ENCODE measurements at places on chromosomes 7 and 10. TPM values are rescaled to one million over a fixed set of nuclear protein-coding genes. Genes with fewer than 3 reads are reported as not detected.

LRIT1 gene
- not detected for total RNA-seq

PRKCQ gene
- 0.07 TPM for total RNA-seq

GJD4 gene
- not detected for total RNA-seq

COL1A2 gene
- 6.7 TPM for total RNA-seq

NAT16 gene
- total RNA-seq = not detected

PPRC1 gene
- total RNA-seq = 20.3 TPM

GRM8 gene
- total RNA-seq = not detected

PRPS1L1 gene
- total RNA-seq = not detected

HTRA1 gene
- total RNA-seq = 50.4 TPM

GPNMB gene
- total RNA-seq = 1.3 TPM

PNLIPRP1 gene
- not detected for total RNA-seq

UTF1 gene
- not detected for total RNA-seq

CHAT gene
- total RNA-seq = not detected

TUBAL3 gene
- total RNA-seq = 0.07 TPM

FAM180A gene
- 0.10 TPM for total RNA-seq

SPDYE11 gene
- not detected for total RNA-seq

SFTPA2 gene
- not detected for total RNA-seq

GDF10 gene
- not detected for total RNA-seq

FBXL13 gene
- 0.87 TPM for total RNA-seq

PAPOLB gene
- not detected for total RNA-seq

ABCC2 gene
- total RNA-seq = 0.07 TPM

SYT15 gene
- 0.20 TPM for total RNA-seq

JCAD gene
- 27.5 TPM for total RNA-seq

BICC1 gene
- not detected for total RNA-seq

SLC16A12 gene
- total RNA-seq = not detected

GATA3 gene
- under 0.01 TPM for total RNA-seq

EGR2 gene
- total RNA-seq = not detected

SEMA3D gene
- total RNA-seq = 3.2 TPM

ITGA8 gene
- 0.53 TPM for total RNA-seq

EPHB6 gene
- total RNA-seq = not detected

SFRP5 gene
- total RNA-seq = not detected

PODXL gene
- total RNA-seq = 415 TPM

FFAR4 gene
- not detected for total RNA-seq

All from mammary microvascular endothelial cell (primary cell).